ENCODE measurements at places on chromosomes 3 and 15.
A peak's percentile ranks its signal among the peaks of the same experiment; 100 is the strongest.

DNA sequence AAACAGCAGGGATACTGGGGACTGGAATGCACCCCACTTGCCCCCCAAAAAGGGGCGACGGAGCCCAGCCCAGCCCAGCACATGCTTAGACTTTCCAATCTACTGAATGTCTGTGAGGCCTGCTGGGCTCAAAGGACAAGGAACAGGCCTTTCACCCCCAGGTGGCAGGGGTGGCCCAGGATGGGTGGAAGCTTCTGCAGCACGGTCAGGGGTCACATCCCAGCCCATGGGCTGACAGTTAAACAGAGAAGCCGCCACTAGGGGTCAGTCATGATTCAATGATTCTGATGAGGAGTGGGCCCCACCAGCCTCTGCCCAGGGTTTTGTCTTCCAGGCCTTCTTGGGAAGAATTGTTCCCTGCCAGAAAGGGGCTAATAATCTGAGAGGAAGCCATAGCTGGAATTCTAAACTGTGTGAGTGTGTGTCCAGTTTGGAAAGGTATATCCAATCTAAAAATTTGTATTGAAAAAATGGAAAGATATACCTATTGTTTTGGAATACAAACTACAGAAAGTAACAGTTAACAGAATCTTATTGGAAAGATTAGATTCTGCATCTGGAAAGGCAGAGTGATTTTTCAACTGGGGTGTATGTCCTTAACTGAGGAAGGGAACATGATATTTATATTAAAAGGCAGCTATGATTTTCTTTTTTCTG lies 2.2 kb downstream of the CHRNB4 start:
- peaks cover 11% of the 10 kb centered on the region for H3K4me1 ChIP-seq
- no peak overlapping the region for H3K4me3 ChIP-seq

- no peaks in the 10 kb centered on the region for H3K36me3 ChIP-seq
- no peaks in the 10 kb centered on the region for H3K27me3 ChIP-seq
- H3K4me3 ChIP-seq: no peak overlapping the region
- no peak for DNase-seq
These were observed 578.7 kb downstream of the SQOR start for GRCh38 chr15:46213551-46213950.

DNA sequence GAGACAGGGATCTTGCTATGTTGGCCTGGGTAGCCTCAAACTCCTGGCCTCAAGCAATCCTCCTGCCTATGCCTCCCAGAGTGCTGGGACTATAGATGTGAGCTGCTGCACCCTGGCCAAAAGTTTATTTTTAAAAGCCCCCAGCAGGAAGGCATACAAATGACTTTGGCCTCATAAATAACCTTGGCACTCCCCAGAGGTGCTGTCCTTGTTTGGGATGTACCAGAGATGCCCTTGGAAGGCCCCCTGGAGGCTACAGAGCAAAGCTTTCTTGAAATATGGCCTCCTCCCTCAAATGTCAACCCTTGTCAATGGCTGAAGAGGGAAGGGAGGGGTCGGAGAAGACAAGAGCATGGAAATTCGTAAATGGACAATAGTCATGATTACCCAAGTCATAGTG lies 14.0 kb upstream of the RTP3 start:
- no peaks in the 10 kb centered on the region for H3K36me3 ChIP-seq
- H3K27me3 ChIP-seq: peaks cover 27% of the 10 kb centered on the region
- H3K4me3 ChIP-seq: no peak overlapping the region
- no peaks in the 10 kb centered on the region for H3K4me1 ChIP-seq
- DNase-seq: no peak

- H3K4me1 ChIP-seq: no peaks in the 10 kb centered on the region
- H3K27ac ChIP-seq: no peak overlapping the region
- no peak for DNase-seq
- no peak overlapping the region for H3K4me3 ChIP-seq
- H3K36me3 ChIP-seq: no peaks in the 10 kb centered on the region
- H3K27me3 ChIP-seq: no peaks in the 10 kb centered on the region
These were observed 7.9 kb downstream of the LRRC31 start for GRCh38 chr3:169861871-169862270.

DNA sequence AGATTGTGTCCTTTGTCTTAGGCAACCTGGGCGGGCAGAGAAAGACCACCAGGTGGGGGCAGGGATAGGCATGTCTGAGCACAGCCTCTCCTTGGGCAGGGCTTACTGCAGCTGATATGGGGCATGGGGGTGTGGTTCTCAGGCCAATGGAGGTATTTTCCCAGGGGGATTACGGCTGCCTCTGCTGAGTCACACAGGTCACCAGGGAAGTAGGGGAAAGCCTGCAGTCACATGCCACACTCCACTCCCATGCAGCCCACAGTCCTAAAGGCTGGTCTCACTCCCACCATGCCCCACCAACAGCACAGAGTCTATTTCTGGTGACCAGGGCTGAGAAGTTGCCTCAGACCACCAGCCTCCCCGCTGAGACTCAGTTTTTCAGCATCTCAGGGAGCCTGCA lies 466.4 kb downstream of the DIPK2A start:
- DNase-seq: no peak
- H3K36me3 ChIP-seq: no peaks in the 10 kb centered on the region
- no peak overlapping the region for H3K27ac ChIP-seq
- H3K4me3 ChIP-seq: no peak overlapping the region

- no peaks in the 10 kb centered on the region for H3K27me3 ChIP-seq
- H3K4me3 ChIP-seq: no peak overlapping the region
- H3K36me3 ChIP-seq: no peaks in the 10 kb centered on the region
- DNase-seq: no peak
These were observed 19.2 kb downstream of the PXYLP1 start for GRCh38 chr3:141250828-141251227.

DNA sequence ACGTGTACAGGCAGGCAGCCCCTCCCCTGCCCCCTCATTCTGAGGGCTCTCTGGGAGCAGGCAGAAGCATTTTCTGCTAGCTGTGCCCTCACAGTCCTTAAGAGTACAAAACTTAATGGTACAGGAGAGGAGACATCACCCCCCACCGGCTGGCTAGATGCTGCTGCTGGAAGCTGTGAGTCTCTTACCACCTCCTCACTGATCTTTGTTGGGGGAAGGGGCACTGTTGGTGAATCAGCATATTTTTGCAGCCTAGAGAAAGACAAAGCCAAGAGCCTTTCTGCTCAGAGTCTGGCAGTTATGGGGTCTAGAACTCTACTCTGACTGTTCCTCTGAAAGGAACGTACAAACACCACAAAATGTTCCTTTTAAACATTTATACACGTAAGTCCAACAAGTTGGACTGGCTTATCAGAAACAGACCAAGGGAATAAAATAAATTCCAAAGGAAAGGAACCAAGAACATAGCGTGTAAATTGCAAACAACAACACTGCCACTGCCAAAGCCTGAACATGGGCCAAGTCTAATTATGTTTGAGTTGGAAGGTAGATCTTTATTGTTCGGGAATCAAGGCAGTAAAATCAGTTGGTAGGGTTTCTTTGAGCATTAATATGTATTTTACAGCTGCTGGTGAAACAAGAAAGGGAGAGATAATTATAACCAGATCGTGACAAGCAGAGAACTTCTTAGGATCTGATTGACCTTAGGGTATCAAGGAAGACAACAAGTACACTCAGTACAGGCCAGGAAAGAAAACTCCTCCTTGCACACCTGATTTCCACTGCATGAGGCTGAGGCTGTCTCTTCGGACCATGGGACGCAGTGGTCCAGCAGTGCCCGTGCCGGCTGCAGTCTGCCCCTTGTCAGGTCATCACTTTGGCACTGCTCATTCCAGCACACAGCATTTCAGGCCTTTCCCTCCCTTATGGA lies 27.4 kb downstream of the CLK3 start:
- no peak overlapping the region for H3K4me3 ChIP-seq
- DNase-seq: no peak
- H3K27ac ChIP-seq: peak overlapping the region; percentile 40
- H3K4me1 ChIP-seq: peaks cover 15% of the 10 kb centered on the region

GRCh38 chr3:120092474-120092873 lies 1.8 kb downstream of the GSK3B start:
- no peak for DNase-seq
- peak overlapping the region; percentile 92 for H3K27ac ChIP-seq
- H3K27me3 ChIP-seq: no peaks in the 10 kb centered on the region
- H3K4me3 ChIP-seq: peak overlapping the region; percentile 64

Data from tibial artery (tissue), 4 donors.